ENCODE measurements at places on chromosomes 5 and 9.

GRCh38 chr5:172109749-172110148 is 78.3 kb downstream of the STK10 start:
- no peak for DNase-seq

DNA sequence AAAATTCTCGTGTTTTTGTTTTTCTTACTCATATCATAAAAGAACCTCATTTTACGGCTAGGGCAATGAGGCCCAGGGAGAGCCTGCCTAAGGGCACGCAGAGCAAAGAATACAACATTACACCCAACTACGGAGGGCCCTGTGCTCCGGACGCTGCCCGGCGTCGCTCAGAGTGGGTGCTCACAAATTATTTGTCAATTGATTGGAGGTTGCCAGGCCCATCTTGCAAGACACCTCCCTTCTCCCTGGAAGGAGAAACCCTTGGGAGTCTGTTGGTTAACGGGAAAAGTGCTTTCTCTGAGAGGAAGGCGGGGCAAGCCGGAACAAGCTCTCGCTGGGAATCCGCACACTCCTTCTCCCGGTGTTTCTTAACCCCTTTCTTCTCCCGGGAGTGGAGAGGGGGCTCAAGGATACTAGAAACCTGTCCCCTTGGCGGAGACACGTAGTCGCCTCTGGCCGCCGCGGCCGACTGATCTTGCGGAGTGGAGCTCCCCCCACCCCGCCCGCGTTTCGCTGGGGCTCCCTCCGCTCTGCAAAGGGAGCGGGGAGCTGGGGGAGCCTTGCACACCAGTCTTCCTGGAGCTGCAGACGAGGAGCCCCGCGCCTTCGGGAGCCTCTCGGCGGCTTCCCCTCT is 599.3 kb upstream of the SGCD start:
- DNase-seq, result no peak

GRCh38 chr9:3863686-3864085 is 337.9 kb upstream of the RFX3 start:
- DNase-seq, result no peak

- no peak for DNase-seq
Observed at GRCh38 chr5:135986401-135986800, 31.6 kb upstream of the LECT2 start.

Measured in CD4-positive, CD25-positive, alpha-beta regulatory T cell (primary cell).